Natural killer cell (primary cell): ENCODE measurements at places on chromosomes 12 and 14. TPM values are rescaled to one million over a fixed set of nuclear protein-coding genes. Genes with fewer than 3 reads are reported as not detected.

- no peaks in the 10 kb centered on the region for H3K4me1 ChIP-seq
- H3K27me3 ChIP-seq: peaks cover 2% of the 10 kb centered on the region
- DNase-seq: no peak
- no peaks in the 10 kb centered on the region for H3K36me3 ChIP-seq
- H3K27ac ChIP-seq: no peak overlapping the region
These were observed 100.9 kb downstream of the EPS8 start for GRCh38 chr12:15688202-15688736.

DNA sequence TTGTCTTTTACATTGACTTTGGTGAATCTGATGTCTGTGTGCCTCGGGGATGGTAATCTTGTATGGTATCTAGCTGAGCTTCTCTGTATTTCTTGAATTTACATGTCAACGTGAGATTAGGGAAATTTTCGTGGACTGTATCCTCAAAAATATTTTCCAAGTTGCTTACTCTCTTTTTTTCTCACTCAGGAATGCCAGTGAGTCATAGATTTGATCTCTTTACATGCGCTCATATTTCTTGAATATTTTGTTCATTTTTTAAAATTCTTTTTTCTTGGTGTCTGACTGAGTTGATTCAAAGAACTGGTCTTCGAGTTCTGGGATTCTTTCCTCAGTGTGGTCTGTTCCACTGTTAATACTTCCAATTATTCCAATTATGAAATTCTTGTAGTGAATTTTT, 207.7 kb downstream of the RAD51B start:
- DNase-seq: no peak
- H3K4me1 ChIP-seq: no peaks in the 10 kb centered on the region
- no peak overlapping the region for H3K4me3 ChIP-seq

DNA sequence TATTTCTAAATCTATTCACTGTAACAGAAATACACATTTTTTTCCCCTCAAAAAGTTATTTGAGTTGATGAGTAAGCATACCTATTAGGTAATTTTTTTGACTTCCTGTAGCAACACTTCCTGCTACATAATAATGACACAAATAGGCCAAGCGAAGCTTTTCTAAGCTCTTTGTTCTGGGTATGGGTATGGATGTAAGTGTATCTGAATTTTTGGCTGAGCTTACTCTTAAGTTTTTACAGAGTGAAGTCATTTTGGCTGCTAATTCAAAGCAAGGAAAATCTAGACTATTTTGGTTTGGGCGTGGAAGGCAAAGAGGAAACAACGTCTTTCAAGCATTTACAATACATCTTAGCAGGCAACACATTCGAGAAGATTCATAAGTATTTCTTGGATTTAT, 1206.0 kb upstream of the FLRT2 start:
- H3K36me3 ChIP-seq: no peaks in the 10 kb centered on the region
- DNase-seq: no peak
- H3K27me3 ChIP-seq: no peaks in the 10 kb centered on the region
- no peak overlapping the region for H3K27ac ChIP-seq
- no peaks in the 10 kb centered on the region for H3K4me1 ChIP-seq

TTC9 gene
- total RNA-seq: 3.8 TPM

GRCh38 chr14:36315159-36315853, 5.1 kb downstream of the MBIP start:
- DNase-seq: peak; percentile 21
- H3K36me3 ChIP-seq: peaks cover 20% of the 10 kb centered on the region
- no peak overlapping the region for H3K27ac ChIP-seq
- H3K27me3 ChIP-seq: no peaks in the 10 kb centered on the region
- H3K4me1 ChIP-seq: no peaks in the 10 kb centered on the region

RTN1 gene
- 1.9 TPM for total RNA-seq

- peaks cover 12% of the 10 kb centered on the region for H3K4me1 ChIP-seq
- no peak overlapping the region for H3K27ac ChIP-seq
- no peak overlapping the region for H3K4me3 ChIP-seq
- no peaks in the 10 kb centered on the region for H3K36me3 ChIP-seq
- H3K27me3 ChIP-seq: no peaks in the 10 kb centered on the region
- no peak for DNase-seq
These were observed 12.8 kb upstream of the MLEC start for GRCh38 chr12:120674097-120674636.

DNA sequence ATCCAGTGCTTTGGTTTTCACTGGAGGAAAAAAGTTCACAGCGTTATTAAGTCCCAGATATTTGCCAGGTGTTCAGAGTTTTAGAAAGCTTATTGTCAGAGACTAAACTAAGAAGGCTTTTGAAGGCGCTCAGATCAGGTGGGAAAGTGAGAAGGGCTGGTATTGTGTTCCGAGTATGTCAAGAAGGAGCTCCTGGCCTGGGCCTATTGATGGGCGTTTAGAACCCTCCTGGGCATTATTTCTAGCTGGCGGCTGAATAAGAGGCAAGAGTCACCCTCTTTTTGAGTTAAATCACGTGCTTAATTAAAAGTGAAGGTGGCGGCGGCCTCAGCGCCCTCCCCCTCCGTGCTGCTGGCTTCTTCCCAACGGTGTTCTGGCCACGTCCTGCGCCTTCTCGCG, 20.9 kb upstream of the GNS start:
- no peak for DNase-seq
- H3K4me3 ChIP-seq: peak overlapping the region; percentile 24
- H3K36me3 ChIP-seq: no peaks in the 10 kb centered on the region

DNA sequence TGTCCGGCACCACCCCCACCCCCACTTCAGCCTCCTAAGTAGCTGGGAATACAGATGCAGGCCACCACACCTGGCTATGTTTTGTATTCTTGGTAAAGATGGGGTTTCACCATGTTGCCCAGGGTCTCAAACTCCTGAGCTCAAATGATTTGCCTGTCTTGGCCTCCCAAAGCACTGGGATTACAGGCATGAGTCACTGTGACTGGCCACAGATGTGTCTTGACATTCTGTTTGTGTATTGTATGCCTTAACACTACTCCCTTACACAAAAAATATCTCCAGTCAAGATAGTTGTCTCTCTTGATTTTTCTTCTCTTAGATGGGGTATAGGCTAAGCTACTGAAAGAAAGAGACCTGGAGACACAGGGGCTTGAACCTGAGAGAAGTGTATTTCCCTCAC, 17.6 kb downstream of the CLEC14A start:
- no peaks in the 10 kb centered on the region for H3K4me1 ChIP-seq
- H3K27me3 ChIP-seq: no peaks in the 10 kb centered on the region
- DNase-seq: no peak

RAB15 gene
- 3.2 TPM for total RNA-seq

GRCh38 chr12:31999692-32000091, 40.5 kb downstream of the RESF1 start:
- no peak overlapping the region for H3K4me3 ChIP-seq
- DNase-seq: no peak
- no peak overlapping the region for H3K27ac ChIP-seq
- H3K4me1 ChIP-seq: no peaks in the 10 kb centered on the region

AQP2 gene
- not detected for total RNA-seq

TRHDE gene
- total RNA-seq: not detected
